SJSA1 (cell line): ENCODE measurements at places on chromosomes 16 and 17. TPM values are rescaled to one million over a fixed set of nuclear protein-coding genes. Genes with fewer than 3 reads are reported as not detected.

DNA sequence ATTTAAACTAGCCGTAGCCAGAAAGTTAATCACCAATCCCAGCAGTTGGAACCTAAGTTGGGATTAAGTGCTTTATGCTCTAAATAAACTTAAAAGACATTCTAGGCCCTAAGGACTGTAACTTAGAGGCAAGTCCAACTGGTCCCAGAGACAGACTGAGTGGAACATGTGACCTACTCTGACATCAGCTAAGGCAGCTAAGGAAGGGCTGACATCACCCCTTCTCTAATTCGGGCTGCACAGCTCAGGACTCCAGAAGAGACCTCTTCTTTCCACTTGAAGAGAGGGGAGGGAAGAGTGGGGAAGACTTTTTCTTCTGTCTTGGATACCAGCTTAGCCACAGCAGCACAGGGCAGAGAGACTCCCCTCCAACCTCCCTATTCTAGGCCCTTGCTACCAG is 565.2 kb downstream of the CDH8 start:
- H3K4me1 ChIP-seq = no peaks in the 10 kb centered on the region
- H3K4me3 ChIP-seq = no peak overlapping the region
- no peaks in the 10 kb centered on the region for H3K36me3 ChIP-seq
- no peak for DNase-seq

- H3K4me1 ChIP-seq = no peaks in the 10 kb centered on the region
- no peak overlapping the region for H3K4me3 ChIP-seq
- no peaks in the 10 kb centered on the region for H3K36me3 ChIP-seq
- H3K27ac ChIP-seq = no peak overlapping the region
- no peaks in the 10 kb centered on the region for H3K27me3 ChIP-seq
These were observed 147.2 kb upstream of the MAF start for GRCh38 chr16:79747688-79748087.

GRCh38 chr16:89621698-89622409 is 8.4 kb downstream of the DPEP1 start:
- no peaks in the 10 kb centered on the region for H3K36me3 ChIP-seq
- no peak overlapping the region for H3K27ac ChIP-seq
- peaks cover 19% of the 10 kb centered on the region for H3K4me1 ChIP-seq
- no peak overlapping the region for H3K4me3 ChIP-seq
- H3K27me3 ChIP-seq = 0 out of 2 replicates have a peak, but pooled peaks cover 7% of the 10 kb centered on the region
- no peak for DNase-seq

- H3K4me1 ChIP-seq = no peaks in the 10 kb centered on the region
- H3K27me3 ChIP-seq = peaks cover 12% of the 10 kb centered on the region; the same call in 1 of the 2 replicates
- no peak overlapping the region for H3K27ac ChIP-seq
- peak; percentile 56 for DNase-seq
- H3K36me3 ChIP-seq = no peaks in the 10 kb centered on the region
These were observed 20.3 kb downstream of the CACNG5 start for GRCh38 chr17:66855204-66855603.

PITPNM3 gene
- total RNA-seq = 6.0 and 8.6 TPM in 2 replicates
